Frontal cortex (tissue), 4 donors: ENCODE measurements at places on chromosomes 5 and 9.

DNA sequence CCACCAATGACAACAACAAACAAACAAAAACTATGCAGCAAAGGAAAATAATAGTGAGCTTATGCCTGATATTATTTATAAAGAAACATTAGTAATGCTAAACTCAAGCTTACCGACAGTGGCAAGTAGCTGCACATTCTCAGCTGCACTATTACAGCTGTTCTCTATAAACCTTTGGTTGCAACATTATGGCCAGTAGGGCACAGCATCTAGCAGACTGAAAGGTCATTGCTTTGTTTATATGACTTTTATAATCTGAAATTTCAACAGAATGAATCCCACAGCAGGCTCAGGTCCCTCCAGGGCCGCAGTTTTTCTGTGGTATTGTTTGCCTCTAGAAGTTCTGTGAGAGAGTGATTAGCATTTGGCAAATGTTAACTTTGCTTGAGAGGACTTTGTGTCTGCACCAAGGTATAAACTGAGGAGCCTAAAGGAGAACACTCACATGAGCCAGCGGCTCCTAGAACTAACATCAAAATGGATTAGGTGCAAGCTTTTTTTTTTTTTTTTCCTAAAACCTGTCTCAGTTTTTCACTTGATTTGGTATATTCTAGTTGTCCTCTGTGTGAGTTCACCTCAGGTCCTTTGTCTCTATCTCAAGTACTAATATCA, 58.3 kb downstream of the IZUMO3 start:
- no peak for DNase-seq

- no peak for DNase-seq
These were observed 263.5 kb downstream of the YTHDC2 start for GRCh38 chr5:113776832-113777525.

DNA sequence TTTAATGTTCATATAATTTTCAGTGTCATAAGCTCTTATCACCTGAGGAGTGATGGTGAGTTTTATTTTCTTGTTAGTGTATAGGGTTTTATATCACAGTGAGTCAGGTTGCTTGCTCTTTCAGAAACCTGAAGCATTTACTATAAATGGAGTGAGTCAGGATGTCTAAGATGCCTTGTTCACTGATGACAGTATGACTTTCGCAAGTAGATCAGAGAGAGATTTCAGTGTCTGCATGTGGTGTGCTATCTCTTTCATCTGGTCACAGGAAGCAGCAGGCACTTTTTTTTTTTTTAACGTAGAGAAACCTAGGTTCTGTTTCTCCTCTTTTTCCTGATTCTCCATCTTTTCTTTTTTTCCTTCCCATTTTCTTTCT, 237.1 kb downstream of the DMRTA1 start:
- DNase-seq: no peak

DNA sequence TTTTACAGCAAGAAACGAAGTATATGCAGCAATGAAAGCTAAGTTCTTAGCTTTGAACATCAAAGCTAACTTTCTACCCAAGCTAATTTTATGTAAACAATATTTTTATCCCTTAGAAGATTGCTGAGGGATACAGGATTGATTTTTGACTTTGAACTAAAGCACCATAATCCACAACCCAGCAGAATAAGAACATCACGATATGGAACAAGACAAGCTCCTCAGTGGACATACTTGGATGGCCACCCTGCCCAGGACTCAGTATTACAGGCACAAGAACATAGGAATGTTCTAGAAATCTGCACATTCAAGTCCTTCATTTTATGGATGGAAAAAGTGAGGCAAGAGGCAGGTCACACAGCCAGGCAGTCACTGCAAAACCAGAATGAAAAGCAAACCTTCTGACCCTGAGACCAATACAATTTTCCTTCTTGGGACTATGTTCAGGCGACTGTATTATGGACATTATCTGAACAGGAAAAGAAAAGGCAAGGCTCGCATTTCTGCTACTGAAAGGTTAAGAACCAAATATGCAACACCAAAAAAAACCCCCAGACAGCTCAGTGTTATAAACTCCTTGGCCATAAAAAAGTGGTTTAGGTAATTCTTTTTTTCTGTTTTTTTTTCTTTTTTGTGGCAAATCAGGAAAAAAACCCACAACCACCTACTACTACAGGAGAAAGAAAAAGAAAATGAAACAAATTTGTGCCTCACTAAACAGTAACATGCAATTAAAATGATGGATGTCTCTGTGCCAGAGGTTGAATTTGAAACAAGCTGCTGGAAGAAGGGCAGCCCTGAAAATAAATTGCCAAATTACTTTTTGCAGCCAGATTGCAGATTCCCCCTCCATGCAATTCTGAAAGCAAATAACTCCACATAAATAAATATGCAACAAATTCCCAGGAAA, 25.4 kb downstream of the EPB41L4B start:
- DNase-seq: no peak

- no peak for DNase-seq
These were observed 2.0 kb downstream of the PITX1 start for GRCh38 chr5:135031813-135032694.

DNA sequence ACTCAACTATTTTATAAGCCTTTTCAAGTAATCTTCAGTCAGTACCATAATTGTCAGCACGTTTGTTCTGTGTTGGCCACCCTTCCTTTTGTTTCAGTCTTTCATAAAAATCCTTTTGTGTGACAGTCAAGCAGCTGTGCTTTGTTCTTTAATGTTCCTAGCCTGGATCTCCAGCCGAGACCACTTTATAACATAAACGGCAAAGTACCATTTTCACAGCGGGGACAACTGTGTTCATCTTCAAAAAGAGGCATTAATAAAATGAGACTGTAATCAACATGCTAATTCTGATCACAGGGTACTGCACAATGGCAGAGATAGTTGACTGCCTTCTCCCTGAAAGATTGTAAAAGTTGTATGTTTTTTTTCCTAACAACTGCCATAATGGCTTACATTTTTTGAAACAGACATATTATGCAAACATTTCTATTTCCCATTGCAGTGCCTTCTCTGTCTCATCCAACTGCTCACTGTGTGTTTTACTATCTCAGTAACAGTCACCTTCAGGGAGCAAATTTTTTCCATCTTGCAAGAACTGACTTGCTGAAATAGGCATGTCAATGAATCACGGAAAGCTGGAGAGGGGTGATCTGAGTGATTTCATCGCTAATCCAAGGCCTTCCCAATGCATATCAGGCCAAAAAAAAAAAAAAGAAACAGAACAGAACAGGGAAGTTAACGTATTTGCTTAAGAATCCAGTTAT, 828.5 kb upstream of the DMAC1 start:
- no peak for DNase-seq

DNA sequence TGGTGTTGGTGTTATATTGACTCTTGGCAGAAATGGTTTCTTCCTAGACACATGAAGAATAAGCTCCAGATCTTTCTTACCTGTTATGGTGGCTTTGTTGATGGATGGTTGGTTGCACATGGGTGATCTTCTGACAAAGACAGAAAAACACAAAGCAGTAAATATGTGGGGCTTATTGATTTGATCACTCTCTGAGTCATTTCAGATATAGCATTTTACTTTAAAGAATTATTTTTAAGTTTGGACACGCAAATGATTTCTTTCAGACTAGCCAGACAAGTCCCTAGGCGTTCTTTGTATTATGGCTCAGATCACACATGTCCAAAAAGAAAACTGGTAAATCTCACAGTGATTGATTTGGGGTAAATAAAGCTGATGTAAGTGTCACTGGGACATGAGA, 597.6 kb downstream of the RAB3C start:
- no peak for DNase-seq
